ENCODE measurements at places on chromosomes 6 and 20.

- DNase-seq: no peak
These were observed 203.2 kb downstream of the ZFAND3 start for GRCh38 chr6:38022688-38023087.

DNA sequence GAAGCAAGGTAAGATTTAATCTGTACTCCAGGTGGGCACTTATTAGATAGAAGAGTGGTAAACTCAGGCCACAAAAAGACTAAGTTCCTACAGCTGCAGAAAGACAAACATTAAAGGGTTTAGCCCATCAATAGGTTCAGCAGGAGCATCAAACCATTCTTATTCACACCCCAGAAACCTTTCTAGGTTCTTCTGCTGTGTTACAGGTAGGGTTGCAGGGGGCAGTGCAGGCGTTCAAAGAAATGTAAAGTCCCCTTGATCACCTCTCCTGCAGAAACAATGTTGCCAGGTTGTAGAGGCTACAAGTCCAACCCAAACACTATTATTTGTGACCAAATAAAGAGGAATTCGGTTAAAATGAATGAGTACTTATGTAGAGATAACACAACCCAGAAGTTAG, 31.8 kb downstream of the PHACTR1 start:
- DNase-seq: no peak

- DNase-seq: no peak
These were observed 34.1 kb downstream of the DACT2 start for GRCh38 chr6:168285456-168285855.

DNA sequence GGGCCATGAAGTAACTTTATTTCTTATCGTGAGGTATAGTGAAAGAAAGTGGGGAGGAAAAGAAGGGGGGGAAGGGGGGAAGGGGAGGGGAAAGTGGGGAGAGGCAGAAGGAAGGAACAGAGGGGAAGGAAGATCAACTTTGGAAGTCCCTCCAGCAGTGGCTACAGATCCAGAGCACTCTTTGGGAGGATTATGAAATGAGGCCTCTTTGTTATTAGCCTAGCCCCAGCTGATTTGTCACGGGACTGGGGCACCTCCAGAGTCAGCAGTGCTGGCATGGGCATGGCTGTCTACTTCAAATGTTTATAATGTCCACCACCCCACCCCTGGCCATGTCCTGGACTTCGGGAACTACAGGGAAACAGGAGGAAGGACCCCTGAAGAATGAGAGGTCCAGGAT, 7.6 kb downstream of the MOCS1 start:
- DNase-seq: no peak

GRCh38 chr6:79796197-79796596, 151.2 kb downstream of the ELOVL4 start:
- DNase-seq: no peak

Data from fibroblast of skin of left biceps (primary cell).